ENCODE measurements at places on chromosomes 1 and 21. TPM values are rescaled to one million over a fixed set of nuclear protein-coding genes. Genes with fewer than 3 reads are reported as not detected.
A peak's percentile ranks its signal among the peaks of the same experiment; 100 is the strongest.

ZNF695 gene
- 1.1 TPM for total RNA-seq

OVAAL gene
- not detected for total RNA-seq

FAM110D gene
- not detected for total RNA-seq

LYSMD1 gene
- 10.4 TPM for total RNA-seq

DNA sequence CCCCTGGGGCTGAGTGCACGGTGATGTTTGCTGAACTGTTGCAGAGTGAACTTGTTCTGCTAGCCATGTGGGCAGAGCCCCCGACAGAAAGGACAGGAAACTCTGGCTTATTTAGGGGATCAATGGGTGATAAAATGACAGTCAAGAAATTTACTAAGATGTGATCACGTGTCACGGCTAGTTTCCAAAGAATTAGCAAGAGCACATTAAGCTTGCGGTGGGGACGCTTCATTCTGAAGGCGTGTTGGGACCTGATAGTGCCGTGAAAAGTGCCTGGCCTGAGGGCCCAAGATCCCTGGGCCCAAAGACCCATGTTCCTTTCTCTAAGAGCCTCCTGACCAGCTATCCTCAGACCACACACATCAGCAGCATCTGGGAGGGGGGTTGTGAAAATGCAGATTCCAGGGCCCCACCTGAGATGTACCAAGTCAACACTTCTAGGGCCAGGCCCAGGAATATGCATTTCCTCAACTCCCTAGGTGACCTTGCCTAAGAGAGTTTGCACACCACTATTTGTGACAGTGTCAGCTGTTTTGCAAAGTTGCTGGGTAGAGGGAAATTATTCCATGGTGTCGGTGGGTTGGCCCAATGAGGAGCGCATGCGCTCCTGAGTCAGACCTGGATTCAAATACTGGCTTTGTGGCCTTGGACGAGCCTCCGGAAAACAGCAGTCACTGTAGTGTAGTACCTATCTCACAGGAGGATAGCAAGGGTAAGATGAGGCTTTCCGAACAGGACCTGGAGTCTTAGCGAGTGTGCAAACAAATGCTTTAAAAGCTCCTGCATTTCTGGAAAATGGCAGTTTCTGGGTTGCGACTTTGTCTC lies 77.5 kb downstream of the SPSB1 start:
- DNase-seq, result no peak

GRCh38 chr1:88973520-88974137 lies 18.8 kb downstream of the KYAT3 start:
- peak; percentile 54 for DNase-seq

GRCh38 chr1:30375156-30375555 lies 348.2 kb downstream of the MATN1 start:
- no peak for DNase-seq

DNA sequence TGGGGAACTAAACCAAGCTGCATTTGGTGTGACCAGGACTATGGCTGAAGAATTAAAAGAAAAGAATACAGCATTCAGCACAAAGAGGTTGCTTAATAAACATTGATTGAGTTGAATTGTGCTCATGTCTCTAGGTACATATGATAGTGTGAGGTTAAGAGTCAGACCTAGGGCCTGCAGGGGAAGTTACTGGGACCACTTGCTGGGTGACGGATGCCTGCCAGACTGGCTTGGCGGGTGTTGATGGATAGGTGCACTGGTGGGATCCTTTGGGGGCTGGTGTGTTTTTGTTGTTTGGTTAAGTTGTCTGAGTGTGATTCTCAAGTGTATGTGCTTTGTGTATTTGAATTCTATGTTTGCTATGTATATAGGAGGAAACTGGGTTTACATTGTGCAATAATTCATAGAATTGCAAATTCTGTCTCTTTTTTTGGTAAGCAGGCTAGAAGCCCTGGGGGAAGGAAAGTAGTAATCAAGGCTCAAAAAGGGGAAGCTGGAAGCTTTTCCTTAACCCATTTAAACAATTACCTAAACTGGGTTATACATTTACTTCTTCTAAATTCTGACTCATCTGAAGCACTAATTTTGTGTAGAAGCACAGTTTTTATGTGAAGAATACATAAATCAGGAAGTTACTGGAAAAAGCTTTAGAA lies 1.8 kb downstream of the CD101 start:
- DNase-seq, result no peak

GRCh38 chr1:113247355-113247754 lies 143.0 kb upstream of the MAGI3 start:
- DNase-seq, result no peak

DNA sequence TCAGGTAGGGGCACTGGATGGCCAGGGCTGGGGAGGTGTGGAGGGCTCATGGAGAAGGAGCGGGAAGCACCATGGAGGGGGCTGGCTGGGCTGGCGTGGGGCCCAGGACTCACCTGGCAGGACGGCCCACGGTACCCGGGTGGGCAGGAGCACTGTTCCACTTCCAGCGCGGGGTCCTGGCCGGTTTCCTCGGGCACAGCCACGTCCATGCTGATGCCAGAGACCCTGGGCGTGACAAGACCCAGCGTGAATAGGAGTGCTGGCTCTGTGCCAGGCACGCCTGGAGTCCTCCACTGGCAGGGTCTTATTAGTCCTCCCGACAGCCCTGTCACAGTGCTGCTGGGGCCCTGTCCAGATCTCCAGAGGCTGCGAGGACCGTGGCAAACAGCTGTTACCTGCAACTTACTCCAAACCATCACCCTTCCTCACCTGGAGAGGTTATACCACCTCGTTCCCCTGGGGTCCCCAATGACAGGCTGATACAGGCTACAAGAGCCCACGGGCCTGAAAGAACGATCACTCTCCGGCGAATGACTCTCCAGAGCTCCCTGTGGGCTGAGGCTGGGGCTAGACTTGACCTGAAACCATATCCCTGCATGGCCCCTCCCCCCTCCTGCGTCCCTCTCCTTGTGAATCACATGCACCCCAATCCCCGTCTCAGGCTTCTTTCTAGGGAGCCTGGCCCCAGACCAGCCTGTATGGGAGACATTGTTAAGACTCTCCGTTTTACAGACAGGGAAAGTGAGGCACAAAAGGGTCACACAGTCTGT lies 62.1 kb downstream of the HSPG2 start:
- no peak for DNase-seq

GRCh38 chr1:245704765-245705164 lies 550.0 kb downstream of the KIF26B start:
- DNase-seq, result peak; percentile 58

GRCh38 chr1:14944471-14944985 lies 209.0 kb upstream of the TMEM51 start:
- no peak for DNase-seq

DNA sequence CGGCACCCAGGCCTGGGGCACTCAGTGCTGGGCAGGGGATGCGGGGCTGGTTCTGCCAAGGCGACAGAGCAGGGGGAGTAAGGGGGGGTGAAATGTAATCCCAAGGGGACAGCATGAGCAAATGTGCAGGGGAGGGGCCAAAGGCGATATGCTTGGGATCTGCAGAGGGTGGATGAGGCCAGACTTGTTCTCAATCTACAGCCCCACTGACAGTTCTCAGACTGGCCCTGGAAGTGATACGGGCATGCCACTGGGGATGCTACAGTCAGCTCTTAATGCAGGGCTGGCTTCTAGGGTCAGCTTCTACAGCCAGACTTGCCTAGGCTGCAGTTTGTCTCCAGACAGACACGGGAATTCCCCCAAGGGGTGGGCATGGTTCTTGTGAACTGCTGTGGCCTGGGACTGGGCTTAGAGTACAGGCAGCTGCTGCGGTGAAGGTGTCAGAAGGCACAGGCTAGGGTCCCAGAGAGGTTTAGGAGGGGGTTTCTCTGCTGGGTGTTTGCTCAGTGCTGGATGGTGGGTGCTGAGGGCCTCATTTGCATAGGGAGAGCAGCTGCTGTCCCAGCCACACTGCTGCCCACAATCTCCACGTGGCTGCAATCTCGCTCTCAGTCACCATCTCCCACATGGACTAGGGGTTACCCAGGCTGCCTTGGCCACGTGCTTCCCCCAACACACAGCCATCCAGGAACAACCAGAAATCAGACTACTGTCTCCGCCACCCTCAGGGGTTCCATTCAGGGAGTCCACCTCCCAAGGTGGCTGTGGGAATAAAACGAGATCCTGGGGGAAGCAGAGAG lies 190.1 kb downstream of the HIVEP3 start:
- DNase-seq, result no peak

- no peak for DNase-seq
Measured at GRCh38 chr1:7489586-7489985, 281.5 kb upstream of the VAMP3 start.

DNA sequence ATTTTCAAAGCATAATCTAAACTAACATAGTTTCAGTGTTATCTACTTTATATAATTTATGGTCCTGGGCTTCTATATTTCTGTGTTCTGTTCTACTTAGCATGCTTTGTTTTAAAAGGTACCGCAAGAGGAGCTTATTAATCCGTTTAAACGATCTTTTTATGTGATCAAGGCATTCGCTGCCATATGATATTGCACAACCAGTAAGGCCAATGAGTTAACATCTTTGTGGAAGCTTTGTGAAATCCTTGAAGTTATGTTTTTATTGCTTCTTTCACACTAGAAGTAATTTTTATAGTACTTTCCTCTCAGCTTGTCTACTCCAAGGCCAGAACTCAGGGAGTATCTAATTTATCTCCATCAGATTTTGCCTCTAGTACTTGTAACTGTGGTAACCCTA lies 8.9 kb downstream of the LRRC8C start:
- no peak for DNase-seq

DNA sequence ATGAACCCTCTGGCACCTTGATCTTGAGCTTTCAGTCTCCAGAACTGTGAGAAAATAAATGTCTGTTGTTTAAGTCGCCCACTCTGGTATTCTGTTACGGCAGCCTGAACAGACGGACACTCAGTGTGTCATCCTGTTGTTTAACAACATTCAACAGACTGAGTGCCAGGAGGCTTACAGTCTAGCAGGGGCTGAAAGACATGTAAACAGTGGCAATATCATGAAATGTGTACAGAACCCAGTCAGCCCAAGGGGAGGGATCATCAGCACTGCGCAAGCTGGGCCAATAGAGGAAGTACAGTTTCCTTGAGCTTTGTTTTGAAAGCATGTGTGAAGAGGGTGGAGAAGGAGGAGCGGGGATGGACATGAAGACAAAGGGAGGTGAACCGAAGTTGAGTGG lies 13.6 kb downstream of the DIP2A start:
- DNase-seq, result peak; percentile 32

GRCh38 chr1:165187031-165188009 lies 169.2 kb downstream of the LMX1A start:
- no peak for DNase-seq

- DNase-seq, result peak; percentile 86
Measured at GRCh38 chr1:102879439-102879993, 228.8 kb downstream of the COL11A1 start.

DNA sequence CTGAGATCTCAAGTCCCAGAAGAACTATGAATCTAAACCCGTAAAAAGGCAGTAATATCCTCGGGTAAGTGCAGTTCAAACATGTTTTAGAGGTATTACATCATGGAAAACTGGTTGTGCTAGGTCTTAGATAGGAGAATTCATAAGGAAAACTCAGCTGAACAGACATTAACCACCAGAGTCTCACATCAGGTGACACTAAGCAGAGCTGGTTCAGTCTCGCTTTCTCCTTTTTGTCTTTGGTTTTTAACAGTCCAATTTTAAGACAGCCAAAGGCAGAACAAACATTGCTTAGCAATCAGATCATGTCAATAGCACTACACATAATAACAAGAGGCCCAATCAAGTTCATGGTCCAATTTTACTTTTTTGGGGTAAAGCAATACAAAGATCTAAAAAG lies 63.1 kb upstream of the MUTYH start:
- DNase-seq, result no peak

DNA sequence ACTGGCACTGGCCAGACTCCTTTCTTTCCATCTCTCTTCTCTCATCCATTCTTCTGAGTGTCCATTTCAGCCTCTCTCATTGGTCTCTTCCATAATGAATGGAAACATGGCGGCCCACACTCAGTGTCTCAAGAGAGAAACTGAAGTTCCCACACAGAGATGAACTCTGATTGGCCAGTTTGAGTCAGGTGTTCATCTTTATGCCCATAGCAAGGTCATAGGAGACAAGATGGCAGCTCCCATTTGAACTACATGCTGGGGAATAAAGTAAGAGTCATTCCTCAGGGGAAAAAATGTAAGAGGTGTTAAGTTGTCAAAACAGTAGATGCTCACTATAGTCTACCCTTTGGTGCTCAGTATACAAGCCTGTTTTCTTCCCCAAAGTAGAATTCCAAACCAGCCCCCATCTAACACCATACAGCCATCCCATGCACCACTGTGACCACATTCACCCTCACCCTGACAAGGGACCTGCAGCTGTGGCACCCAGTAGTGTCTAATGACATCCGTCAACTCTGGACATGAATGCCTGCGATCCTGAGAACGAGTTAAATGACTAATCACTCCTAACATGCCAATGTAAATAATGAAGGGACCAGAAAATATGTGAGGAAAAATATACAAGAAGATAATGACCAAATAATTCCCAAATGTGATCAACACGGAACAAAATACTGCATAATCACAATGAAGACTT lies 12.4 kb downstream of the CDA start:
- peak; percentile 64 for DNase-seq

DNA sequence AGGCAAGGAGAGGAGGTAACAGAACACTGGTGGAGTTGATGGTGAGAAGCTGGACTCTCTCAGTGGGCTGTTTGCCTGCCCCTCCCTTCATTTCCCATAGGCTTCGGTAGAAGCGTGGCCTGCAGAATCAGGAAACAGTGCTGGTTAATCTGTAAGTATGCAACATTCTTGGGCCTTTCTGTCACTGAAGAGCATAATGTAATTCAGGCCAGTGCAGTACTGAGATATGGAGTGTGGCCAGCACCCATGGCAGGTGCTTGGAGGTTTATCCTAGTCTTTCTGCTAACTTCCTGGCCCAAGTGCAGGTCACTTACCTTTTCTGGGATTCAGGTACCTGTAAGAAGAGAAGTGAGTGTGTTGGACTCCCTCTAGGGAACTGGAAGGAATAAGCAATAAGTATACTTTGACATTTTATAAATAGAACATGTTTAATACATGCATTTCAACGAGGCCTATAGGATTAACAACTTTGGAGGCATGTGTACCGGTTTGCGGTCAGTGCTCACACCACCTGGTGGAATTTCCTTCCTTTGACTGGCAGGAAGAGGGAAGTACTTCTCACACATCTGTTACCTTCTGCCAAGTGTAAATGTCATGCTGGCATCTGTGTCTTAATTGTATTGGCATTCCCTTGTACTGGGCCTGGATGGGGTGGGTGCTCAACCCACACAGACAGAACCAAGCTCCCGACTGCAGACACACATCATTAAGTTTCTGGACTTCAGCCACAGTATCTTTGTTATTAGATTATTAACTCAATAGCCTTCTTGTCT lies 105.5 kb downstream of the KIF26B start:
- DNase-seq, result no peak

DNA sequence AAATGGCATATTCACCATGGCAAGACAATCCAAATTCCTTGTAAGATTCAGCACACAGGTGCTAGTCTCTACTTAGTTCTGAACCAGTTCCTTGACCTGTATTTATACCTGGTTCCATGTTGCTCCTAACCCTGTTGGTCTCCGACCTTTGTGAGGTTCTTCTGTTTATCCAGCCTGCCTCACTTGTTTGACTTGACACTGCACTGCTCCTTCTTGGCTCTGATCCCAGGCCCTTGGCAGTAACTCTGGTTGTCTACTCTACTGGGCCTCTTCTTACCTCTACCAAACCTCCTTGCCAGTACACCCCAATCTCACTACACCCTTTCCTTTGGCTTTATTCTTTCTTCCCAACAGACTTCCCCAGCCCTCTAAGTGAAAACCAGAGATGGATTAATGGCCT lies 419.4 kb upstream of the USP24 start:
- no peak for DNase-seq

Measured in IMR-90 (cell line).